Activated naive CD4-positive, alpha-beta T cell treated with anti-CD3 and anti-CD28 coated beads, Interleukin-2, amount 50 U/mL, for 16 hours (primary cell): ENCODE measurements at places on chromosomes 2 and 18.

- DNase-seq: no peak
These were observed 37.1 kb downstream of the BOK start for GRCh38 chr2:241595600-241596140.

GRCh38 chr2:134712736-134713135 lies 6.1 kb downstream of the TMEM163 start:
- no peak for DNase-seq

- peak; percentile 48 for DNase-seq
These were observed 516 bp downstream of the EIF2AK2 start for GRCh38 chr2:37156071-37156856.

- no peak for DNase-seq
These were observed 232.9 kb downstream of the LNPK start for GRCh38 chr2:175769200-175769599.

DNA sequence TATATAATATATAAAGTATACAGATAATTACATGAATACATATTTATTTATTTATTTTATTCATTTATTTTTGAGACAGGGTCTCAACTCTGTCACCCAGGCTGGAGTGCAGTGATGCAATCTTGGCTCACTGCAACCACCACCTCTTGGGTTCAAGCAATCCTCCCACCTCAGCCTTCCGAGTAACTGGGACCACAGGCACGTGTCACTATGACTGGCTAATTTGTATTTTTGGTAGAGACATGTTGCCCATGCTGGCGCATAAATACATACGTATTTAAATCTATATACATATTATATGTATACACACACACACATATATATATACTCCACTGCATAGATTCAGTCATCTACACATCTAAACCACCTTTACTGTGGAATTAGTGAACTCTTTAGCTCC lies 20.6 kb upstream of the NDUFV2 start:
- no peak for DNase-seq

- no peak for DNase-seq
These were observed 18.9 kb downstream of the CREG2 start for GRCh38 chr2:101368376-101368775.

DNA sequence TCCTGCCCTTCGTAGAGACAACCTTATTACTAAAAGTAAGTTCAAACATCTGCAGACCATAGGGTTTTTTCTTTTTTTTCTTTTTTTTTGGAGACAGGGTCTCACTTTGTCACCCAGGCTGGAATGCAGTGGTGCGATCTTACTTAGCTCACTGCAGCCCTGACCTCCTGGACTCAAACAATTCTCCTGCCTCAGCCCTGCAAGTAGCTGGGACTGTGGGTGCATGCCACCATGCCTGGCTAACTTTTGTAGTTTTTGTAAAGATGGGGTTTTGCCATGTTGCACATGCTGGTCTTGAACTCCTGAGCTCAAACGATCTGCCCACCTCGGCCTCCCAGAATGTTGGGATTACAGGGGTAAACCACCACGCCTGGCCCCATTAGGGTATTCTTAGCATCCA lies 32.4 kb downstream of the HADHA start:
- no peak for DNase-seq

- no peak for DNase-seq
These were observed 13.4 kb upstream of the CELF4 start for GRCh38 chr18:37578886-37579513.

DNA sequence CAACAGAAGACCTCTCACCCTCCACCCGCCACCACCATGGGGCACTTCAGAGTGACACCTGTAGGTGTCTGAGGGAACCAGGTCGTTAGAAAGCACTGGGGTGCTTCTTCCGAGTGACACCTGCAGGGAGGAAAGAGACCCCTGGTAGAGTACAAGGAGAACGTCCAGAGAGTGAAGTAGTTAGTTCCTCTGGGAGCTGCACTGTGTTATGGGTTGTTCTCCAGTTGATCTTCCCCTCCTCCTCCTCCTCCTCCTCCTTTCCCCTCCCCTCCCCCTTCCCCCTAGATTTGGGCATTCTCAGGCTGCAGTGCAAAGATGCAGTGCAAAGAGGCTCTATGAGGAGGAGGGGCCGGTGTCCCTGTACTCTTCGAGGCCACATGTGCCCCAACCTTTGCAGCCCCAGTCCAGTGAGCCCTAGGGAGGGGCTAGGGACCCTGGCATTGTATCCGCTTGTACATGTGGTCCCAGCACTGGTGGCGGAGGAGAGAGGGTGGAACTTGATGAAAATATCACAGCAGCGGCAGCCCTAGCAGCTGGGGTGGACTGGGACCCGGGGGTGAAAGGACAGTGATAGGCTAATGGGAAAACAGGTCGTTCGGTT lies 850 bp downstream of the DNAJB2 start:
- no peak for DNase-seq

GRCh38 chr18:49558356-49558755 lies 3.5 kb upstream of the LIPG start:
- DNase-seq: no peak

DNA sequence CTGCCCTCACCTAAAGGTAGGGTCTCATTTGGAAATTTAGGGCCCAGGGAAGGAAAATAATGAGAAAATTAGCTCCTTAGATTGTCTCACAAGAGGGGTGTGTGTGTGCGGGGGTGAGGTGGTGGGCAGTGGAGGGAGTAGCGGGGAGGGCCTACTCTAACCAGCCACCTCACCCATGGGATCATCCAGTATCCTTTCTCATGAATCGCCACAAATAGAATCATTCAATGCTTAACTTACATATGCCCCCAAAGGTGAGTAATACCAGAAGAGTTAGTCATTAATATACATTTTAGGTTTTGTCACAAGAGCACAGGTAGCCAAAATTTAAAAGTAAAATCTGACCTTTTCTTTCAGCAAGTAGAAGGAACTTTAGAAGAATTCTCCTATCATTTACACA lies 122.1 kb downstream of the PLEKHM3 start:
- no peak for DNase-seq

DNA sequence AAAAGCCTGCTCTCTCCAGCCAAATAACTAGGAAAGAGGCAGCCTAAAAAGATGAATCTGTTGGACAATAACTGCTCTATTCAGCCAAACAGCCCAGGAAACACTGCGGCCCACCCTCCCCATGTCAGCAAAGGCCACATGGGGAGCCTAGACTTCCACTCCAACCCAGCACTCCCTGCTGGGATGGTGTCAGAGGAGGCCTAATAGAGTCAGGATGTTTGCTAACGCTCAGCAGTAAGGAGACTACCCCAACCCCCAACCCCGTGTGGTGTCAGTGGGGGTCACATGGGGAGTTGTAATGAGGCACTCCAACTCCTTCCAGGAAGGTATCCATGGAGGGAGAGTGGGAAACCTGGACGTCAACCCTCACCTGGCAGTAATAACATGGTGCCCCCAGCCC lies 41.6 kb downstream of the ZBTB7C start:
- DNase-seq: no peak

DNA sequence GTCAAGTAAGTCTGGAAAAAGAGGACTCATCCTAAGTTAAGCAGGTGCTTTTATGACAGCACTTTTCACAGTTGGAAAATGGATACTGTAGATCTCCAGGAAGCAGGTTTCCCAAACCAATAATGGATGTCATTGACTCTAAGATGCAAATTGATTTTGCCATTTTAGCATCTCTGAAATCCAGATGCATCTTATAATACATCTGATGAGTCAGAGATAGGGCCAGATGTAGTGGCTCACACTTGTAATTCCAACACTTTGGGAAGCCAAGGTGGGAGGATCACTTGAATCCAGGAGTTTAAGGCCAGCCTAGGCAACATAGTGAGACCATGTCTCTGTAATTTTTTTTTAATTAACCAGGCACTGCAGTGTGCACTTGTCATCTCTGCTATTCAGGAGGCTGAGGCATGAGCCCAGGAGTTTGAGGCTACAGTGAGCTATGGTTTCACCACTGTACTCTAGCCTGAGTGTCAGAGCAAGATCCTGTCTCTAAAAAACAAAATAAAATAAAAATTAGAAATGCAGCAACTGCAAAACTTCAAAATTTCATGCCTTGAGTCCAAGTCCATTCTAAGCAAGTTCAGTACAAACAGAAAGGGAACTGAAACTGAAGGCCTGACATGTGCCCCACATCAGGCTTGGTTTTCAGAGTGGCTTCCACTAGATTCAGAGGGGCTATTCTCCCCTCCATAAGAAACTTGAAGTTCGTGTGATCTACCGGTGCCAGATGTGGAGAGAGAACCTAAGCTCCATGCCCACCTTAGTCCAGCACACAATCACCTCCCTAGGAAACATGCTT lies 267.8 kb upstream of the NCKAP5 start:
- DNase-seq: no peak

- DNase-seq: no peak
These were observed 8.7 kb downstream of the CYP26B1 start for GRCh38 chr2:72138921-72139381.

GRCh38 chr2:71672826-71673795 lies 219.8 kb downstream of the DYSF start:
- no peak for DNase-seq

- DNase-seq: no peak
These were observed 460 bp upstream of the SEMA4F start for GRCh38 chr2:74653589-74653984.

- no peak for DNase-seq
These were observed 71.7 kb upstream of the CDCA7 start for GRCh38 chr2:173282795-173283545.

GRCh38 chr18:73908323-73908722 lies 239.3 kb downstream of the FBXO15 start:
- DNase-seq: no peak

- no peak for DNase-seq
These were observed 317.2 kb downstream of the TSN start for GRCh38 chr2:122072666-122073065.

DNA sequence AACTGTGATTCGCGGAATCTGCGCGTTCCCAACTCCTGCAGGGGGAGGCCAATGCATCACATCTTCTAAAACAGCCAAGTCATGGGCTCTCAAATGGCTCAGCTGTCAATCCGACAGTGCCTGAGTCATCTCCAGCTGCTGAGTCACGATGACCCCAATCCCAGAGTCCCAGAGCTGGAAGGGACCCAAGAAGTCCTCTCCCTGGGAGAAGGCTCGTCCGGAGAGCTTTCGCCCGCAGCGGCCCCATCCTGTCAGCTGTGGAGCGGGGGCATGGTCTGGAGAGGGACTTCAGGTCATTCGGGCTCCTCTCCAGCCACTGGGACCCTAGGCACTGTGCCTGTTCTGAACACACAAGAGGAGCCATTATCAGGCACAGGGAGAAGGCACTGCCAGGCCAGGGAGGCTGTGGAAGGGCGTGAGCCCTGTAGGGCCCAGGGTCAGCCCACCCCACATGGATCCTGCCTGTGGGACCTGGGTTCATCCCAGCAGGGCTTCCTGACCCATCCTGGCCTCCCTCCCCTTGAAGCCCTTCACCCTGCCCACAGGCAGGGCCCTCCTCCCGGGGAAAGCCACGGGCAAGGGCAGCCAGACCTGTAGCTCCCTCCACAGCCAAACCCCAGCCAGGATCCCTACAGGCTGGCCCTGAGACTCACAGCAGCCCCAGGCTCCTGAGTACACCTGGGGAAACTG lies 47.6 kb upstream of the GPC1 start:
- no peak for DNase-seq

- no peak for DNase-seq
These were observed 3.3 kb downstream of the SP110 start for GRCh38 chr2:230216489-230216888.

DNA sequence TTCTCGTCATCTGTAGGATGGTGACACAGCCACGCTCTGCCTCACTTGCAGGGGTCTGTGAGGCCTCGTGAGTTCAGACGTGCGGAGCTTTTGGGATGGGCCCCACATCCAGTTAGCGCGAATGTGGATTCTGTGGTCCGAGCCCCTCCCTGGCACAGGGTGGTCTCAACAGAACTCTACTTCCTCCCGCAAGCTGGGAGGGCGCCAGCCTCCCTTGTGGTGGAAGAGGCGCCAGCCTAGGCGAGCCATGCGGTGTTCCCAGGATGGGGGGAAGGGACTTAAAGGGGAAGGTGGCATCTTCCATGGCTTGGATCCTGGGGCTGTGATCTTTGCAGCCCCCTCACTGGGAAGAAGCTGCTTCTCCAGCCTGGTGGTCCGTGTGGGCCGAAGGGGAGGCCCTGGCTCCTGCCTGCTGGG lies 1.4 kb downstream of the SNORC start:
- no peak for DNase-seq

DNA sequence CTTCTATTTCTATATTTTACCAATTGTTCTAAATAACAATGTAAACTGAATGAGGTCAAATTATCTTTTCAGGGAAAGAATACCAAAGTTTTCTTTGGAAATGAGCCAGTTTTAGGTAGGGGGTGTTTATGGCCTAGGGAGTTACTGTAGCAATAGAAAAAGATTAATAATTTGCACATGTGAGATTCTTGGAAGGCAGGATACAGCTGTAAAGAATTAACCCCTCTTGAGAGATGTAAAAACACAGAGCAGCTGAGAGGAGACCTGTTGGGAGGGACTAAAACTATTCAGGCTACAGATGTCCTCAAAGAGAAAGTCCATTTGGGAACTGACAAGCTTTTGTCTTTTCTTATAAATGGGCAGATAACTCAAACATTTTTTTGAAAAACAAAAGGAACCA lies 182.2 kb downstream of the FIGN start:
- no peak for DNase-seq

DNA sequence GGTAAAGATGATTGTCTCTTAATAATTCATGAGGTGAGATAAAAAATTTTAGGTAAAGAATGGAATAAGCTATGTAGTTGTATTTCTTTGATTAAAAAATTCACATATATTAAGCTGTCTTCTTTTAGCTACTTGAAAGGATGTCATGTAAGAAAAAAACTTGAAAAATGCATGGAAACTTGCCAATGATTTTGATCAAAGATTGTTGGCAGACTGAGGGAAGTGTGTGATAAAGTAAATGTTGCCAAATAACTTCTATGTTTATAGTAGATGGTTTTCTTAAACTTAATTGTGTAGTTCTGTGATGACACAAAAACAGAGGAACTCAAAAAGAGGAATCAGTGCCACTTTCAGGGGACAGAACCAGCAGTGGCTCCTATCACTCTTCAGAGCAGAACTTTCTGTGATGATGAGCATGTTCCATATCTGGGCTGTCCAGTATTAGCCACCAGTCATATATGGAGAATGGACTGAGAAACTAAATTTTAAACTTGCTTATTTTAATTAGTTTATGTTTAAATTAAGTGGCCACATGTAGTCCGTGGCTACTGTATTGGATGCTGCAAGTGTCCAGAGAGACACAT lies 51.9 kb upstream of the SLC38A11 start:
- DNase-seq: no peak

DNA sequence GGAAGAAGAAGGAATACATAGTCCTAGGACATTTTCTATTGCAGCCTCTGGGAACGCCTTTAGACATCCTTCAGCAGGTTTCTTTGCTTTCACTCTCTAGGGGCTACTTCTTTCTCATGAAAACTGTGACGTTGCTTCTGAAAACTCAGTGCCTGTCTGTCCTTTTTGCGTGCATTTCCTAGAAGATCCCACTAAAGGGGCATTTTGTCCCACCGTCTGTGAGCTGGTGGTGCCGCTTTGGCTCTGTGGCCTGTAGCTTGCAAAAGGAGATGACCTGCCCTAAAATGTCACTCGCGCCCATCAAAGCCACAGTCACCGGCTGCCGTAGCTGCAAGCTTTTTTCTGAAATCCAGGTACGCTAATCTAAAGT lies 579 bp downstream of the STAT4 start:
- DNase-seq: no peak
